ENCODE measurements at places on chromosomes 2 and 18. TPM values are rescaled to one million over a fixed set of nuclear protein-coding genes. Genes with fewer than 3 reads are reported as not detected.
A peak's percentile ranks its signal among the peaks of the same experiment; 100 is the strongest.

The PRSS56 gene
- polyA plus RNA-seq = not detected

The SERPINB2 gene
- not detected for polyA plus RNA-seq

The NR4A2 gene
- polyA plus RNA-seq = 9.4 TPM

The SERPINB10 gene
- not detected for polyA plus RNA-seq

The FSHR gene
- not detected for polyA plus RNA-seq

GRCh38 chr18:63844254-63844653, 43.3 kb upstream of the SERPINB2 start:
- H3K36me3 ChIP-seq = no peaks in the 10 kb centered on the region
- no peaks in the 10 kb centered on the region for H3K27me3 ChIP-seq
- H3K4me3 ChIP-seq = no peak overlapping the region
- H3K27ac ChIP-seq = no peak overlapping the region

- H3K27me3 ChIP-seq = peaks cover 4% of the 10 kb centered on the region
- H3K36me3 ChIP-seq = no peaks in the 10 kb centered on the region
- H3K4me1 ChIP-seq = no peaks in the 10 kb centered on the region
- DNase-seq = no peak
- no peak overlapping the region for H3K27ac ChIP-seq
- H3K4me3 ChIP-seq = no peak overlapping the region
Measured at GRCh38 chr2:696463-696862, 19.3 kb upstream of the TMEM18 start.

GRCh38 chr2:196059491-196059960, 9.1 kb downstream of the DNAH7 start:
- H3K36me3 ChIP-seq = no peaks in the 10 kb centered on the region
- H3K4me3 ChIP-seq = no peak overlapping the region
- H3K4me1 ChIP-seq = no peaks in the 10 kb centered on the region

- no peaks in the 10 kb centered on the region for H3K27me3 ChIP-seq
- no peak overlapping the region for H3K27ac ChIP-seq
- no peak overlapping the region for H3K4me3 ChIP-seq
- DNase-seq = peak; percentile 64
Measured at GRCh38 chr2:98518101-98518500, 73.4 kb downstream of the INPP4A start.

GRCh38 chr2:168643979-168644378, 158.5 kb upstream of the NOSTRIN start:
- H3K4me3 ChIP-seq = no peak overlapping the region
- no peaks in the 10 kb centered on the region for H3K4me1 ChIP-seq
- H3K36me3 ChIP-seq = no peaks in the 10 kb centered on the region
- DNase-seq = no peak
- H3K27ac ChIP-seq = no peak overlapping the region
- H3K27me3 ChIP-seq = no peaks in the 10 kb centered on the region

DNA sequence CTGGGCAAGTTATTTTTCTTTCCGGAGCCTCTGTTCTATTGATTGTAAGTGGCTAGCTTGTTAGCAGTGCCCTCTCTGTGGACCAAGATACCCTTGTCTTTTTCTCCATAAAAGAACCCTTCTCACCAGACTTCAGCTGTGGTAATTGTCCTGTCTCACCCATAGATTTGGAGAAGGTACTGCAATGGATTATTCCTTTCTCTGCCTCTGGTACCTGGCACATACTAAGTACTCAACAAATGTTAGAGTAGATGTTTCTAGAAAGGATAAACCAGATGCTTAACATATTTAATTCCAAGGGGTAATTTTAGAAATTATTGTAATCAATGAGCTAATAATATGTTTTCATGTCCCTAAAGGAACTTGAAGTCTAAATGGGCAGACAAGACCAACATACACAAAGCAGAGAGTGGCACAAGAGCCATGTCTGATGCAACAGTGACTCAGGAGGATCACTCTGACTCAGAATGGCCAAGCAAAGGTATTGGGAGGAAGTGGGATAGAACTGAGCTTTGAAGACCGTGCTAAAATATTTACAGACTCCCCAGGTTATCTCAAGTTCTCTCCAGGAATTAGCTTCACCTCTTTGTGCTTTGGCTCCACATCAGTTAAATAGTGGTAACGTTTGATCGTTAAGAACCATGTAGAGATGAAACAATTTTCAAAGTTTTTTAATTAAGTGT, 129.7 kb upstream of the OSR1 start:
- DNase-seq = no peak
- no peaks in the 10 kb centered on the region for H3K4me1 ChIP-seq
- no peaks in the 10 kb centered on the region for H3K27me3 ChIP-seq
- H3K27ac ChIP-seq = no peak overlapping the region

- no peaks in the 10 kb centered on the region for H3K27me3 ChIP-seq
- DNase-seq = no peak
- no peaks in the 10 kb centered on the region for H3K4me1 ChIP-seq
- H3K4me3 ChIP-seq = no peak overlapping the region
- H3K36me3 ChIP-seq = no peaks in the 10 kb centered on the region
- H3K27ac ChIP-seq = no peak overlapping the region
Measured at GRCh38 chr2:199883474-199884212, 27.4 kb upstream of the C2orf69 start.

- H3K4me1 ChIP-seq = no peaks in the 10 kb centered on the region
- no peak overlapping the region for H3K27ac ChIP-seq
- no peaks in the 10 kb centered on the region for H3K27me3 ChIP-seq
Measured at GRCh38 chr2:233802132-233802815, 24.1 kb downstream of the MROH2A start.
